ENCODE measurements at places on chromosomes 2 and 18. TPM values are rescaled to one million over a fixed set of nuclear protein-coding genes. Genes with fewer than 3 reads are reported as not detected.

The MARS2 gene
- total RNA-seq: 22.0 TPM

DNA sequence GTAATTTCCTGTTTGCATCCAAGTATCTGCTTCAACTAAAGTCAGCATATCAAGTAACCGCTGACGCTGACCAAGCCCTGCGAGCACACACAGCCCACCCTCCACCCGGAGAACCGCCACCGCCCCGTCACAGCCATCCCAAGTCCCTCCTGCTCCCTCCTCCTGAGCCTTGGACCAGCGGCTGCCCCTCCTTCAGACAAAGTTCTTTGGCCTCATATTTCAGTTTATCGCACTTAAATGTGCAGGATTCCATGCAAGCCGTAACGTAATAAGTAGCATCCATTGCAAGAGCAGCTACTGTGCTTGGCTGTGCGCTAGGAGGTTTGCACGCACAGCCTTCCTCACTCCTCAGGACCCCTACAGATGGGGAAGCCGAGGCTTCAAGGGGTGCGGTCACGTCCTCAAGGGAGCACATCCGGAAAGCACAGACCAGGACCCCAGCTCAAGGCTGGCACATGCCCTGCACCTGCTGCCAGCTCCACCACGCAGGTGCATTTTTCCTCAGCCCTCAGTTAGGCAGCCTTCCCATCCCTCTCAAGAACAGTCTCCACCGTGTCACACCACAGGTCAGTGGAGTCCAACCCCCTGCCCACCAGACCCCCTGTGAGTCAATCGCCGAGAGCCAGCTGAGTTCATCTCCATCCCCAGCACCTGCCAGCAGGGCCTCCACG is 17.1 kb downstream of the PXDN start:
- DNase-seq: no peak

- DNase-seq: no peak
Observed at GRCh38 chr2:118994778-118995177, 52.8 kb downstream of the MARCO start.

- DNase-seq: no peak
Observed at GRCh38 chr2:230773039-230773773, 60.6 kb downstream of the CAB39 start.
